Activated CD4-positive, alpha-beta T cell treated with anti-CD3 and anti-CD28 coated beads for 36 hours (primary cell): ENCODE measurements at places on chromosomes 6 and 20. TPM values are rescaled to one million over a fixed set of nuclear protein-coding genes. Genes with fewer than 3 reads are reported as not detected.

DNA sequence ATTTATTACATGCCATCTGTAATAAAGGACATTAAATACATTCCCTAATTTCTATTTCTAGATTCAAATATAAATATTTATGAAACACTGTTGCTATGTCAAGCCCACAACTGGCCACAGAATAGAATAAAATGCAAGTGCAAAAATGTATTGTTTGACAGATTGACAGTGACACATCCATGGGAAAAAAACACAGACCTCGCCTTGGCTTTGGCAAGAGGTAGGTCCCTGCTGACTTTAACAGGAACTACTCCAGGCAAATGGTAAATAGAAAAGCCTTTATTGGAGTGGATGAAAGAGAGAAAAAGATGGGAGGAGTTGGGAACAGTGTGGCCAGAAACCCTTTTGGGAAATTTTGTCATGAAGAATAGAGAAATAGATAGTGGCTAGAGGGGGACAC is 622.9 kb downstream of the UTRN start:
- no peak for DNase-seq

- no peak for DNase-seq
Observed at GRCh38 chr6:163926642-163927041, 512.1 kb downstream of the QKI start.

- no peak for DNase-seq
Observed at GRCh38 chr6:147136057-147136456, 68.2 kb upstream of the STXBP5 start.

- DNase-seq: peak; percentile 82
Observed at GRCh38 chr6:45923831-45924391, 91.7 kb downstream of the CLIC5 start.

DNA sequence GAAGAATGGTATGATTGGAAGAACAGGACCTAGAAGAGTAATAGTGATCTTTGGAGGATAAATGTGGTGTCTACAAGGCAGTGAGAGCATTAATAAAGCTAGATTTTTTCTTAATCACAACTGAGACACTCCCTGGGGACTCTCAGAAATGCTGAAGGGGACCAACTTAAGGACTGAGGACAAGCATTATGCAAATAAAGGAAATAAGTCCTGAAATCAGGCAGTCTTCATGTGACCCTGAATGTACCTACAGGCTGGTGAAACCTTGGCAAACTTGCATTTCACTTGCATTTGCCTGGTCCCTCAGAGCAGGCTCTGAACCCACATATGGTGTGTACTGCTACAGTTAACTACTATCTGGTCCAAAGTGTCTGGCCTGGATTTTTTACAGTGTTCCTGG is 19.3 kb upstream of the TTK start:
- no peak for DNase-seq

CDC5L gene
- 25.1 TPM for total RNA-seq

DNA sequence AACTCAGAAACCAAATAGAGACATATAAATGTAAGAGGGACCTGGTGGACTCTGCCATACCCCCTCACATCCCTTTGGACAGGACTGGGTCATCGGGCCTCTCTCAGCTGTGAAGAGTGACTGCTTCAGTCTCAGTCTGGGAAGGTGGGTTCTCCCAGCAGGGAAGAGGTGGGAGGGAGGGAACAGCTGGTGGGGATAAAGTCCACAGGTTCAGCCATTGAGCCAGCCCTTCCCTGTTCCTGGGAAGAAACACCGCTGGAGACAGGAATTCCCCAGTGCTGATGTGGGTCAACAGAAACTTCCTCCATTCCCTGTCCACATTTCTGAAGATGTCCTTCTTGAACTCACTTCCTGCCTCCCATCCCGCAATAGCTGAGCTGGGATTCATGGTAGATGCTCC is 209.2 kb upstream of the PMEPA1 start:
- DNase-seq: no peak

GRIK2 gene
- not detected for total RNA-seq

GRCh38 chr6:132405143-132405915 is 4.1 kb upstream of the MOXD1 start:
- DNase-seq: no peak

FOXA2 gene
- total RNA-seq: not detected
